ENCODE measurements at places on chromosomes 3 and 15.

GRCh38 chr15:33069161-33069560 lies 125.4 kb downstream of the FMN1 start:
- DNase-seq = no peak

DNA sequence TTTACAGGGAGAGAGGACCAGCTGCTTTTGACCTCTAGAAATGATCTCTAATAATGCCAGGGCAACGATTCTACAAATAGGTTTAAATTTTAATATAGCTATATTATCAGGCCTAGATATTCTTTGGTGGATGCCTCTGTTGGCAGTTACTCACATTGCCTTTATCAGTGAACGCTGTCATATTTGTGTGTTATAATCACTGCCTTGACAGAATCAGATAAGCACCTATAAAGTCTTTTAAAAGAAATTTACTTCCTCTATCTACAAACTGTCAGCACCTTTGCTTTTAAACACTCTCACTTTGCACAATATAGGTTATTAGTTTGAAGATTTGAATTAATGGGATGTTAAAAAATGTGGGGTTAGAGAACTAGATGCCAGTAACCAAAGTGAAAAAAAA lies 324.1 kb downstream of the ZIC1 start:
- DNase-seq = no peak

GRCh38 chr15:92226020-92226612 lies 167.6 kb upstream of the ST8SIA2 start:
- no peak for DNase-seq

DNA sequence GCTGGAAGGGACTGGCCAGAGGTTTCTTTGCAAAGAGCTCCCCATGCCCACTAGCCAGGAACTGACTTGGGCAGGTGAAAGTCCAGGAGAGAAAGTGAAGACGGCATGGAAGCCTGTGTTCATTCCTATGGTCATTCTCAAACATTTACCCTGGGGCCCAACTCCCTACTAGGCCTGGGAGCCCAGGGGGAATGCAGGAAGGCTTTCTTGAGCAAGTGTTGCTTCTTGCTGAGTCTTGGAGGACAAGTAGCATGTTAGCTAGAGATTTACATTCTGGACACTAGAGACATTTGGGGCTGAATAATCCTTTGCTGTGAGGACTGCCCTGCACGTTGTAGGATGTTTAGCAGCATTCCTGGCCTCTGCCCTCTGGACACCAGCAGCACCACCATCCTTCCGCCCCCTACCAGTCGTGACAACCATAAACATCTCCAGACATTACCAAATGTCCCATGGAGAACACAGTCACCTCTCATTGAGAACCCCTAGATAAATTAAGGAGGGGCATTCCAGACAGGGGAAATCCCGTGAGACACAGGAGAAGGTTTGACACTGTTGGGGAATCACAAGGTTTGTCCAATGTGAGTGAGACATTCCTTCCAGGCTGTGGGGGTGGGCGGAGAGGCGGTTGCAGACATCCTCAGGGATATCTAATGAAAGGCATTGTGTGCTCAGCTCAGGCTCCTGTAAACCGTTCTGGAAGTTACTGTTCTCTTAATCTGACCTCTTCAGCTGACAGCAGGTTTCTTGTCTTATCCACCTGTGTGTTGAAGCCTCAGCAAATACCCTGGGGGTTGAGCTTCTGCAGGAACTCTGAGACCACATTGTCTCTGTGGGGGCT lies 236.2 kb downstream of the TLE3 start:
- no peak for DNase-seq

All from liver (tissue), 10 donors.